ENCODE measurements at places on chromosomes 12 and 14. TPM values are rescaled to one million over a fixed set of nuclear protein-coding genes. Genes with fewer than 3 reads are reported as not detected.

DNA sequence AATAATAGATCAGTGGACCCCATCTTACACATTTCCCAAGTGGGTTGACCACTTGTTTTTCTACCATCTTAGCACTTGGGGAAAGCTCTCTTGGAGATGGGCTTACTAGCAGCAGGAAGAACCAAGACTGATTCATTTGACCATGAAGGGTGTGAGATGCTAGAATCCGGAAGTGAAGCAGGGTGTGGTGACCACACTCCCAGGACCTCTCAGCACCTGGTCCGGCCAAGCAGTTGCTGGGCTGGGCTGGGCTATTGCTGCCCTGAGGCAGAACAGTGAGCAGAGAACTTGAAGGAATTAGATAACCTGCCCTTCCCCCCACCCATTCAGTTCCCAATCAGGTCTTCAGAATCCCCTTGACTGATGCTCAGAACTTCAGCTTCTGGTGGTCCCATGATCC is 24.4 kb downstream of the ADCY6 start:
- DNase-seq: no peak

GRCh38 chr12:95709152-95709551 is 81.4 kb downstream of the NTN4 start:
- no peak for DNase-seq

DNA sequence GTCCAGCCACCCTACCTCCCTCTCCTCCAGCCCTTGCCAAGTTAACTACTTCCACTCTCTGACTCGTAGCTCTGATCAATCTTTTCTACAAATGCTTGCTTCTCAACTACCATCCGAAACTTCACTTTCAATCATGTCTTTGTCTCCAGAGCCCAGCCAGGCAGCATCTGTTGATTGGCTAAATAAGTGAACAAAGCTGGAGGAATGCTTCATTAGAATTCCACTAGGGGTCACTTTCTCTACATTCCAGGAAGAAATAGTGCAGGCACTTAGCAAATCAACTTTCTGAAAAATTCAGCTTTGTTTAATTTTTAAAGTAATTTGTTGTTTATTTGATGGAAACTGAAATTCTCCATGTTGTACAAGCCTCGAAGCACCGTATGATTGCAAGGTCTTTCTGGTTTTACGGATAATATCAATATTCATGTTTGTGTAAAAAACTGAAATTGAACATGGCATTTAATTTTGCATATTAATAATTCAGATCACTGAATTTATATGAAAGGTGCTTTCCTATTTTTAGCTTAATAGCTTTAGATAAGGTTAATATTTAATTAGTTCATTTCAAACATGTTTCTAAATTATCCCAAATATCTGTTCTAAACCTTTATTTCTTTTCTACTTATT is 32.4 kb upstream of the HELB start:
- no peak for DNase-seq

GRCh38 chr14:82075566-82075965 is 541.9 kb upstream of the SEL1L start:
- DNase-seq: peak; percentile 33

DNA sequence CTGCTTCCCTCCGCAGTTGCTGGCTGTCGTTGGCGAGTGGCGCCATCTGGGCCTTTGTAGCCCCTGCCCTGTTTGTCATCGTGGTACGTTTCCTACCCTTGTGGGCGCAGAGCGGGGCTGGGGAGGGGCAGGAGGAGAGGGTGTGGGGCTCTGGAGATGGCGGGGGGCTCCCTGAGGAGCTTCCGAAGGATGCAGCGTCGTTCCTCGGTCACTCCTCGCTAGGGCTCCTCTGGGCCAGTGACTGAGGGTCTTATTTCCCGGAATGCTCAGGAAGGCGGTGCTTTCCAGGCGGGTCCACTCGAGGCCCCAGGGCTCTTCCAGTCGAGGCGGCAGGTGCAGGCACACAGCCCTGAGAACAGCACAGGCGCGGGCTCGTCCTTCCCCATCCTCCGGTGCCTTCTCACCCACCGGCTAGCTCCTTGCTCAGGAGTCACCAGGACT is 167.1 kb downstream of the ADGRD1 start:
- no peak for DNase-seq

NRL gene
- total RNA-seq: 3.3 TPM

SLCO1B1 gene
- total RNA-seq: not detected

ACSS3 gene
- total RNA-seq: not detected

PLEKHD1 gene
- 0.08 TPM for total RNA-seq
